Stimulated activated CD4-positive, alpha-beta T cell treated with anti-CD3 and anti-CD28 coated beads, TNF-alpha, amount 100 ng/mL, for 24 hours (primary cell): ENCODE measurements at places on chromosomes 16 and 17.

GRCh38 chr17:45580924-45581323, 90.4 kb upstream of the PLEKHM1 start:
- DNase-seq: no peak

- no peak for DNase-seq
Observed at GRCh38 chr17:66330646-66331037, 28.2 kb downstream of the PRKCA start.

DNA sequence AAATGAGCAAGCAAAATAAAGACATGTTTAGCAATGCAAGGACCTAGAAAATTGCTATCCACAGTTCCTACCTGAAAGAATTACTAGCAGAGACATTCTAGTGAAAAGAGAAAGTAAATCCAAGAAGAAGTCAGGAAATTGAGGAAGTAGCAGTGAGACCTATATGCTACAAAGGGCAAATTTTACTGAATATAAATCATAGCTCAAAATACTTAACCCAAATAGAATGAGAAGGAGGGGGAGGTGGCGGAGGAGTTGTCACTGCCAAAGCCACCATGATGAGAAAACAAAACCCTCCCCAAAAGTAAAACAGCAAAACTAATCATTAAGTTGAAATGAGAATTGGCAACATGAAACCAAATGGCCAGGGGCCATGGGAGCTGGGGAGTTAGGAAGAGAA, 39.3 kb downstream of the PITPNM3 start:
- DNase-seq: no peak

DNA sequence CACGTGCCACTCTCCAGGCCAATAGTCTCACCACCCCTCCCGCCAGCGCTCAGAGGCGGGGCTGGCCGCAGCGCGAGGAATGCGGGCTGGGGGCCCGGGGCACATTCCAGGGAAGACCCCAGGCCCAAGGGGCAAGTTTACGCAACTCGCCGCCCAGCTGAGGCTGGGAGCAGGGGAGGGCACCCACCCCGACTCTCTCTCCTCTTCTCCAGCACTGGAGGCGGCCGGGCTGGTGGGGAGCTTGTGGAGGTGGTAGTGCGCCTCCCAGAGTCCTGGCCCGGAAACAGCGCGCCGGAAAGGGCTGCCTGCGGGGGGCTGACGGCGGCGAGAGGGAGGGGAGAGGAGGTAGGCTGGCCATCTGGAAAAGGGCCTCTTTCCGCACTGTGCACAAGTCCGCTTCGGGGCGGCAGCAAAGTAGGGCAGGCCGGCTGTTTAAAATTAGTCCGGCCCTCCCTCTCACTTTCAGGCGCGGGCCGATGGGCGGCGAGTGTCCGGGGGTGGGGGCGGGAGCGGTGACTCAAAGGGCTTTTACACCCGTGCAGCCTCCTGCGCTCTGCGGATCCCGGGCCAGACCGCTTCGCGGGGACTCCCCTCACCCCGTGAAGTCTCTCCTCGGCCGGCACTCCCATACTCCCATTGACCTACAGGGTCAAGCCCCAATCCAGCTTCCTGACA, 1.1 kb downstream of the FHOD1 start:
- no peak for DNase-seq

DNA sequence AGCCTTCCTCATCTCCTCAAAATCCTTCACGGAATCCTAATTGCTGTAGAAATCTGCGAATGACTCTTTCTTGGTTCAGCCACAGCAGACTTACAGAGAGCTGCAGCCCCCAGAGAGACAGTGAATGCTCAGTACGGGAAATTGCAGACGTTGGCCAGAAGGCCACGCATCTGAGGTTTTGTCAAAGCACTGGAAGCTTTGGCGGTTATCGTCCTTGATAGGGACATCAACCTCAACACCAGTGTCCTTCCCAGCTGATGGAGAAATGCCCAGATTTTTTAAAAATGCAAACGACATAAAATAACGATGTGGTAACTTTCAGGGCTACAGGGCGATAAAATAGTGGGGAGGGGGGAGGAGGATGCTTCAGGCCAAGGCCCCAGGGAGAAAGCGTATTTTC, 166.6 kb upstream of the CIBAR2 start:
- DNase-seq: no peak

DNA sequence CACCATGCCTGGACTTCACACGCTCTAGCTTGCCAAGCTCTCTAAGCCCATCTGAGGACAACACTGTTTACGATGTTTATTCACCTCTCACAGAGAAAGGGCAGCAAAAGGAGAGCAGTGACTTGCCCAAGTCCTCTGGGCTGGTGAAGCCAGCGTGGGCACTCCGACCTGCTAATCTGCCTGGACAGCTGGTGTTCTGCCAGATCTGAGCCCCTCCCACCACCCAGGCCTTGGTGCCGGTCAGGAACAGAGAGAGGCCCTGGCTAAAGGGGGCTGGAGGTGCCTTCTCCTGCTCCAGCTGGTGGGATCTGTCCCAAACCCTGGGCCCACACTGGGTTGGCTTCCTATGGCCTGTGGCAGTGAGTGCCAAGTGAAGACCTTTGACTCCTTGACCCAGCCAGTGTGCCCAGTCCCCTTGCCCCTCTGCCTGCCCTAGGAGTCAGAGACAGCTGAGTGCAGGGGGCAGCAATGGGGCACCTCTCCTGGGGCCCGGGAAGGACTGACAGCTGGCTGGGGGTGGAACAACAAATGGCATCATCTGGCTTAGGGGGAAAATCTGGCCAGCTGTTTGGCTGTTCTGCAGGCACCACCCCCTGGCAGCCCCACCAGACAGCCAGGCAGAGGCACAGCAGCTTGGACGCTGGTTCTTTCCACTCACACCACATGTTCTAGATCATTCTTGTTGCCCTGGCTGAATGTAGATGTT, 1.8 kb upstream of the SLC4A1 start:
- no peak for DNase-seq

GRCh38 chr17:12789075-12789480, 220 bp upstream of the ARHGAP44 start:
- no peak for DNase-seq

GRCh38 chr17:29076722-29077121, 33.8 kb downstream of the PIPOX start:
- DNase-seq: no peak

DNA sequence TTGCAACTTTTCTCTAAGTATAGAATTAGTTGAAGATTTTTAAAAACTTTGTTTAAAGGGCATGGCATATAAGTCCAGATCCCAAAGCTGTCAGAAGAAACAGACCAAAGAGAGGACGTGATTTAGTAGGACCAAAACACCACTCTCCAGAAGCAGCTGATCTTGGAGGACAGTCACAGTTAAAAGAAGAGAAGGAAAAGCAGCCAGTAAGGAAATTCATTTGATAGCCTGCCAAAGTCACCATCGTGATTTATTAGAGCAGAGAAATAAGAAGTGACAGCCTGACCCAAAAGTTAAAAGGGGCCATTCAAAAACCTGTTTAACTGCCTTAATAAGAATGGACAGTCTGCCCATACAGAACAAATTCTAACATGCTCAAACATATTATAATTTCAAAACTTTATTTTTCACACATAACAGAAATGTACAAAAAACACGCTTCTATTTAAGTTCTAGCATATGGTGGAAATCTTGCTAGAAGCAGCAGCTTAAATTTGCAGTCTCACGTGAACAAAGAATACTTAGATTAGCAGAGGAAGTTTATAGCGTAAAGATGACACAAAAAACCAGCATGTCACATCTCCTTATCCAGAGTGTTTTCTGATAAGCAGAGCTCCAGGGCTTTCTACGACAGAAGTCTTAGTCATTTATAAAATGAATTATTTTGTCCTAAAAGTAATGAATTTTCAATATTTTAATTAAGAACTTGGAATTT, 37.2 kb downstream of the TXNDC11 start:
- no peak for DNase-seq

- DNase-seq: no peak
Observed at GRCh38 chr16:85926370-85926769, 27.4 kb downstream of the IRF8 start.

DNA sequence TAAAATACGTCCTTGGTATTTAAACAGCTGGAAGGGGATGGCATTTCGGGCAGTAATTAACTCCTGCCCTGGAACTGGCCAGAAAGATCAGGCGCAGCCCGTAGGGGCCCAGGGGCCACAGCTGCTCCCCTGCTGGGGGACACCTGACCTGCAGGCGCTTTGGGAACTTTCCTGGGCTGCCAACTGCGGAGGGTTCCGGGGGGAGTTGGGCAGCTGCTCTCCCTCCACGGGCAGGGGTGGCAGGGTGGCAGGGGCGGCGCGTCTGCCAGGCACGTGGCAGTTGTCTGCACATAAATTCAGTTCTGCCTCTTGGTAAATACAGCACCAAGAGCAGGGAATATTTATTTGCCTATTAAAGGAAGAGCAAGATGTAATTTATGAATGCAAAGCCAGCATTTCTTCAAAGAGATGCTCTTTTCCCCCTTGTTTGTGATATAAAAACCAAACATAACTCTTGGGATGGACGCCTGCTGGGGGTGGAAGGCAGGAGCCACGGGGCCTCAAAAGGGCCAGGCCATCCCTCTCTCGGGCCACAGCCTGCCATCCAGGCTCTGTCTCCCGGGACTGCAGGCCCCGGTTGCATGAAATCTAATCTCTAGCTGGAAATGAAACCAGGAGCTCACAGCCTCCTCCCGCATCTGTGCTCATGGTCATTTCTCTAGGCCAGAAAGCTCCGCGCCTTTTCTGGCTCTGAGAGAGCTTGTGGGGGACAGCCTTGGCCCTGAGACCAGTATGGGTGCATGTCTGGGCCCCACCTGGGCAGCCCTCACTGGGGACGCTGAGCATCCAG, 29.9 kb upstream of the CHMP6 start:
- no peak for DNase-seq

GRCh38 chr17:9906616-9907015, 1.5 kb upstream of the RCVRN start:
- DNase-seq: no peak

GRCh38 chr17:19248928-19249574, 11.9 kb downstream of the EPN2 start:
- no peak for DNase-seq

DNA sequence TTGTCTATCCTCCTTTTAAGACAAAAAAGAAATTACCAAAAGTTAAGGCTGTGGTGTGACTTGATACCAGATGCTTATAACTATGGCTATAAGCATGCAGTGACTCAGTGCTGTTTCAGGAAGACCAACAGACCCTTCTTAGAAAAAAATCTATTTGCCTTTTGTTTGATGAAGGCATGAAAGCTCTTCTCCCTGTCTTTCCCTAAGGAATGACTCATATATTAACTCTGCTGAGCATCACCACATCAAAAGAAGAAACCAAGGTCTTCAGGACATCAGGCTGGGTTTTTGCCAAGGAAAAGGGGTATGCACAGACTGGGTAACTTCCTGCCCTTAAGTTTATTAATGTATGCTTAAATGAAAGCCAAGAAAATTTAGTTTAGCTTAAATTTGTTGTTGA, 47.1 kb downstream of the VMP1 start:
- no peak for DNase-seq

DNA sequence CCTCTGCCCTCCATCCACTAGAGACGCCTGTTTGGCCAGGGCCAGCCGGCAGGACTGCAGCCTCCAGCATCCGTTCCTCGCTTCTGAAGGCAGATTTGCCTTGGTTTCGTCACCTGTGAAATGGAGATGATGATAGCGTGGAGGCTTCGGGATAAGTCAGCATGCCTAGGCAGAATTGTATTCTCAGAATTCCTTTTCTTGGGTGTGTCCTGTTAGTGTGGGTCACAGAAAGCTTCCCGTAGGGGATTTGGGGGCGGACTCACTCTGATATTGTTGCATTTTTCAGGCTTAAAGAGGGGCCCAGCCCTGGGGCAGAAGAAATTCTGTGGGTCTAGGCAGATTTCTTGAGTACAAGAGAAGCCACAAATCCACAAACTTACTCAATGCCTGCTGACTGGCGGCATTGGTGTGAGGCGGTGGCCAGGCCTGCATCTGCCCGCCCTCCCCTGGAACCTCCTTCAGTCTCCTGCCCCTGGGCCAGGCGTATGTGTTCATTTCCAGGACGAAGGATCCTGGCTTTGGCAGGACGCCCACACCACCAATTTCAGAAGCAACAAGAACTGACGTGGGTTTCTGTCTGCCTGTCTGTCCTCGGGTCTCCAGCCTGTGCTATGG, 17.6 kb downstream of the CCDC42 start:
- no peak for DNase-seq

- DNase-seq: peak; percentile 38
Observed at GRCh38 chr16:180101-180675, at the start of gene HBQ1. Gene HBQ1, plus strand, starts transcription at chr16:180459. Its CDS starts 28 bp downstream, at chr16:180487.

- DNase-seq: no peak
Observed at GRCh38 chr17:7858522-7858810, 663 bp downstream of the CYB5D1 start.

GRCh38 chr17:61461967-61462718, 9.9 kb downstream of the TBX4 start:
- DNase-seq: no peak

DNA sequence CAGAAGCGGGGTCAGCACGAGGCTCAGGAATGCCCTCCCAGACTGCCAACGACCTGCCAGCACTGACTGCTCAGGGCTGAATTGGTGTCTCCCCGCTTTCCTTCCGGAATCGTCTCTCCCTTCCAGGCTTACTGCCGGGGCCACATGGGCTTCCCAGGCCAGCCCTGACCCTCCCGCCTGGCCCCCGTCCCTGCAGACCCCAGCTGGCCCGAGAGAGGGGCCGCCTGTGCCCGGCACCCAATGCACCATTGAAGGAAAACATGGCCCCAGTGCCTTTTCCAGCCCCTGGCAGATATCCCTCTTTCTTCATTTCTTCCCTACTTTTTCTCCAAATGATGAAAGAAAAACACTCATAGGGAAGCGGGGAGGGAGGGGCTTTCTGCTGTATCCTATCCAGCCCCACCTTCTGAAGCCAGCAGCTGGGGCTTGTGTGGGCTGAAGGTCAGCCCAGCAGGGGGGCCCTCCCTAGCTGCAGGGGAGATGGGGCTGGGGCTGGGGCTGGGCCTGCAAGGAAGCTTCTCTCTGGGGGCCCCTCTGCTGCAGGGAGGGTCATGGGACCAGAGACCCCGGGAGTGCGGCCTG, 25.9 kb downstream of the ZNF469 start:
- DNase-seq: no peak
